ENCODE measurements at places on chromosomes 12 and 14. TPM values are rescaled to one million over a fixed set of nuclear protein-coding genes. Genes with fewer than 3 reads are reported as not detected.
A peak's percentile ranks its signal among the peaks of the same experiment; 100 is the strongest.

The KLHL33 gene
- total RNA-seq, result 0.05 TPM

The RAD51B gene
- 22.0 TPM for total RNA-seq

The PAPLN gene
- total RNA-seq, result 3.2 TPM

The CDCA3 gene
- total RNA-seq, result 63.7 TPM

The SMOC1 gene
- 0.67 TPM for total RNA-seq

The SERPINA9 gene
- not detected for total RNA-seq

The SRRM4 gene
- total RNA-seq, result not detected

The HOXC6 gene
- total RNA-seq, result not detected

The PTPRB gene
- total RNA-seq, result 17.3 TPM

The FLRT2 gene
- 2.1 TPM for total RNA-seq

DNA sequence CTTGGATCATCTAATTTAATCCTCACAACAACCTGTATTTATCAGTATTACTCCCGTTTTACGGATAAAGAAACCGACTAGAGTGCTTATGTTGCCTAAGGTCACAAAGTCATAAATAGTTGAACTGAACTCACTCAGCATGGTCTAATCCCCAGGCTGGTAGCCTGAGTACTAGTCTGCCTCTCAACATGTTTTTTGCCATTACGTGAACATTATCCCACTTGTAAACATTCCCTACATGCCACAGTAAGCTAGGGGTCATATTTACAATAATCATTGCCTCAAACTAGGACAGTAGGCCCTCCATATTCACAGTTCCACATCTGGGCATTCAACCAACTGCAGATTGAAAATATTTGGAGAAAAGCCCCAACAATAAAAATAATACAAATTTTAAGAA, 12.1 kb downstream of the SNRPF start:
- no peaks in the 10 kb centered on the region for H3K4me1 ChIP-seq
- H3K36me3 ChIP-seq, result no peaks in the 10 kb centered on the region
- DNase-seq, result no peak

GRCh38 chr14:30709201-30709600, 87.1 kb downstream of the SCFD1 start:
- H3K27me3 ChIP-seq, result no peaks in the 10 kb centered on the region
- no peak for DNase-seq
- no peaks in the 10 kb centered on the region for H3K4me1 ChIP-seq
- no peak overlapping the region for H3K4me3 ChIP-seq

- no peak overlapping the region for H3K4me3 ChIP-seq
- no peaks in the 10 kb centered on the region for H3K4me1 ChIP-seq
- no peaks in the 10 kb centered on the region for H3K27me3 ChIP-seq
- DNase-seq, result no peak
- no peaks in the 10 kb centered on the region for H3K36me3 ChIP-seq
Observed at GRCh38 chr12:106780010-106780631, 5.6 kb downstream of the RIC8B start.

GRCh38 chr14:76193696-76194095, 42.0 kb downstream of the GPATCH2L start:
- no peak for DNase-seq
- H3K4me3 ChIP-seq, result no peak overlapping the region
- no peaks in the 10 kb centered on the region for H3K4me1 ChIP-seq

GRCh38 chr12:42332301-42333285, 6.6 kb downstream of the PPHLN1 start:
- no peak overlapping the region for H3K27ac ChIP-seq
- H3K4me3 ChIP-seq, result no peak overlapping the region
- DNase-seq, result peak; percentile 30

GRCh38 chr12:59823567-59823966, 227.7 kb downstream of the SLC16A7 start:
- DNase-seq, result no peak
- H3K27me3 ChIP-seq, result no peaks in the 10 kb centered on the region
- H3K4me3 ChIP-seq, result no peak overlapping the region
- H3K36me3 ChIP-seq, result no peaks in the 10 kb centered on the region

DNA sequence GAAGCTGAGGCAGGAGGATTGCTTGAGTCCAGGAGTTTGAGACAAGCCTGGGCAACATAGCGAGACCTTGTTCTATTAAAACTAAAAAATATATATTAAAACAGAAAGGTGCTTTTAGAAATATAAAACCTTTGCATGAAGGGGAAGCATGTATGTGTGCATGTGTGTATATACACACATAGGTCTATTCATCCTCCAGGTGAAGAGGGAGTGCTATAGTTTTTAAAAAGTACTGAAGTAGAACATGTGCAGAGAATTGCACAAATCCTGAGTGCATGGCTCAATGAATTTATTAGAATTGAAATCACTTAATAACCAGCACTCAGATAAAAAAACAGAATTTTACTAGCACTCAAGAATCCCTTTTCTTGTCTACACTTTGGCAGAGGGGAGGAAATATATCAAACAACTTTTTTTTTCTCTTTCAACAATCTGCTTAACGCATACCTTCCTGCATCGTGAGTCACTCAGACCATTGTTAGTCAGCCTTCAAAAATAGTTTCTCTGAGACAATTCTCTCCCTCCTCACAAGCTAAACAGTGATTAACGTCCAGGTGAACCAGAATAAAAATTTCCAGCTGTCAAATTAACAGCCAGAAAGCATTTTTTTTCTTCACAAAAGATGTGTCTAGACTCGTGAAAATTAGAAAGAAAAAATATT, 17.7 kb upstream of the NEDD1 start:
- no peak for DNase-seq
- H3K27me3 ChIP-seq, result no peaks in the 10 kb centered on the region
- no peak overlapping the region for H3K27ac ChIP-seq

GRCh38 chr12:117646520-117646919, 285.1 kb upstream of the NOS1 start:
- H3K4me1 ChIP-seq, result no peaks in the 10 kb centered on the region
- no peaks in the 10 kb centered on the region for H3K27me3 ChIP-seq
- no peak overlapping the region for H3K4me3 ChIP-seq
- H3K27ac ChIP-seq, result no peak overlapping the region
- no peaks in the 10 kb centered on the region for H3K36me3 ChIP-seq

GRCh38 chr12:51496895-51497294, 72.3 kb downstream of the SLC4A8 start:
- no peak overlapping the region for H3K27ac ChIP-seq
- H3K36me3 ChIP-seq, result no peaks in the 10 kb centered on the region
- no peak overlapping the region for H3K4me3 ChIP-seq
- no peaks in the 10 kb centered on the region for H3K4me1 ChIP-seq
- H3K27me3 ChIP-seq, result no peaks in the 10 kb centered on the region

- no peak overlapping the region for H3K27ac ChIP-seq
- H3K36me3 ChIP-seq, result no peaks in the 10 kb centered on the region
- H3K4me1 ChIP-seq, result no peaks in the 10 kb centered on the region
- H3K4me3 ChIP-seq, result no peak overlapping the region
Observed at GRCh38 chr12:31507966-31508365, 83.0 kb downstream of the DENND5B start.

DNA sequence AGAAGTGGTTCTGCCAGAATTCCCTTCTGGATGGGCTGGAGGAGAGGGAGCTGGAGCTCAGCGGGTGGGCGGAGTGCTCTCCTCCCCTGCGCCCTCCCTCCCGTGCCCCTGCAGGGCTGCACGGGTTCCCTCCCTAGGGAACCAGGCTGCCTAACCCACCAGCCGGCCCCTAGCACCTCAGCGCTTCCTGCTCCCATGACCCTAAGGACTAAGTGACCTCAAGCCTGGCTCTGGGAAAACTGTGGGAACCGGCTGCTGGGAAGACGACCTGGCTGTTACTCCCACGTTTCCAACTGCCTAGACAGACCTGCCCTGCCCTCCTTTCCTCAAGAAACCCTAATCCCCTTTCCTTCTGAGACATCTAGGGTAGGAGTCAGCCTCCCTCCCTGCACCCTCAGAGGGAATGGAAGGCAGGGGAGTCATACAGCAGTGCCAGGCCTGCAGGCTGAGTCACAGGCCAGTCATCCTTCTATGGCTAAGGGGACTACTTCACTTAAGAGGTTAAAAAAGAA, 31.5 kb downstream of the SLC6A12 start:
- H3K4me3 ChIP-seq, result no peak overlapping the region
- H3K36me3 ChIP-seq, result no peaks in the 10 kb centered on the region
- no peaks in the 10 kb centered on the region for H3K4me1 ChIP-seq
- H3K27me3 ChIP-seq, result no peaks in the 10 kb centered on the region

- H3K4me3 ChIP-seq, result no peak overlapping the region
- no peak overlapping the region for H3K27ac ChIP-seq
- H3K36me3 ChIP-seq, result no peaks in the 10 kb centered on the region
- DNase-seq, result no peak
Observed at GRCh38 chr12:93943780-93944179, 204.6 kb upstream of the PLXNC1 start.

DNA sequence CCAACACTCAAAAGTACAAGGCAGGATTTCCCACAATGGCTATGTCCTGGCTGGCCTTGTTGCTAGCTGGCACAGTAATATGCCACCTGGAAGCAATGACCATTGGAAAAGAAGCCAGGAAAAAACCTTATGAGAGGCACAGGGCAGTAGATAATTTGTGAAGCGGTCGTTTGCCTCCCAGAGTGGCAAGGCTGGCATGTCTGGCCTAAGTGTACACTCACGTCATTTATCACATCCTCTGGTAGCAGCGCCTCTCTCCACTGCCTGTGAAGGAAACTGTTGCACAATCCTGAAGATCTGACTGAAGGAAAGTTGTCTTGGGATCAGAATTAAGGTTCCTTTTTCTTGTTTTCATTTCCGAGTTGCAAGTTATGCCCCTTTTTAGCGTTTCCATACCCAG, 408.5 kb downstream of the ZFP36L1 start:
- no peaks in the 10 kb centered on the region for H3K36me3 ChIP-seq
- H3K27me3 ChIP-seq, result no peaks in the 10 kb centered on the region
- no peak overlapping the region for H3K4me3 ChIP-seq
- no peaks in the 10 kb centered on the region for H3K4me1 ChIP-seq

DNA sequence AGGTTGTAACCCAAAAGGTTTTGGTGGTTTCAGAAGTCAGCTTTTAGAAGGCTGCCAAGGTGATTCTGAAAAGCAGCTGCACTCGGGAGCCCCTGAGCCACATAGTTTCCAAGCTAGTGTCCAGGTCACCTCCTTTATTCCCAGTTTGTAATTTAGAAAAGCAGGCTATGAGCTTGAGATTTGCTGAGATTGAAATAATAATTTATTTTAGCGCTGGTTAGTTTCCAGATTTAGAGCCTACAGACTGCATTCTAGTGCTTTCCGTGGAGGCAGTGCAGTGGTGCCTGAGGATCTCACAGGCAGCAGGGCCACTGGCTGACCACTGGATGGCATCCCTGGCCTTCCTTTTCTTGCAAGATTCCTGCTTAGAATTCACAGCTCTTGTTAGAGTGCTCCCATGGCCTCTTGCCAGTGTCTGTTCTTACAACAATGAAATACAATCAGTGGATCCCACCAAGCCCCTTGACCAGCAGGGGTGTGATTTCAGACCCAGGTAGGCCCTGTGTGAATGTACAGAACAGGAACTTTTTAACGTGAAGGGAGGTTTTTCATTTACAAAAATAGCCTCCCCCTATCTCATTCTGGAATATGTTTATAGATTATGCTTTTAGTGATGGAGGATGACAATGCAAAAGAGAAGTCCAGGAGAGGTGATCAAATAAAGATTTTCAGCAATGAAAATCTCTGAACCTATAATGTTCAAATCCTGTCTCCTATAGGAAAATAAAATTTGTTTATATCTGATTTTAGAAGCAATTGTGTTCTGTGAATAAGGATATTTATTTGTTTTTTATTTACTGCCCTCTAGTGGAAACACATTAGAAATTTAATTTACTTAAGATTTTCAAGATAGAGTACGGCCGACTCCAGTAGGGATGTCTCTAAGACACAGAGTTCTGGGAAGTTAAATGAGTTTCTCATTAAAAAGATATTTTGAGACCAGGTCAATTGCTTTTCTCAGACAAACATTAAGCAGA, 362.1 kb upstream of the STXBP6 start:
- H3K4me3 ChIP-seq, result no peak overlapping the region
- no peak for DNase-seq
- H3K27ac ChIP-seq, result no peak overlapping the region
- no peaks in the 10 kb centered on the region for H3K36me3 ChIP-seq
- H3K27me3 ChIP-seq, result no peaks in the 10 kb centered on the region

DNA sequence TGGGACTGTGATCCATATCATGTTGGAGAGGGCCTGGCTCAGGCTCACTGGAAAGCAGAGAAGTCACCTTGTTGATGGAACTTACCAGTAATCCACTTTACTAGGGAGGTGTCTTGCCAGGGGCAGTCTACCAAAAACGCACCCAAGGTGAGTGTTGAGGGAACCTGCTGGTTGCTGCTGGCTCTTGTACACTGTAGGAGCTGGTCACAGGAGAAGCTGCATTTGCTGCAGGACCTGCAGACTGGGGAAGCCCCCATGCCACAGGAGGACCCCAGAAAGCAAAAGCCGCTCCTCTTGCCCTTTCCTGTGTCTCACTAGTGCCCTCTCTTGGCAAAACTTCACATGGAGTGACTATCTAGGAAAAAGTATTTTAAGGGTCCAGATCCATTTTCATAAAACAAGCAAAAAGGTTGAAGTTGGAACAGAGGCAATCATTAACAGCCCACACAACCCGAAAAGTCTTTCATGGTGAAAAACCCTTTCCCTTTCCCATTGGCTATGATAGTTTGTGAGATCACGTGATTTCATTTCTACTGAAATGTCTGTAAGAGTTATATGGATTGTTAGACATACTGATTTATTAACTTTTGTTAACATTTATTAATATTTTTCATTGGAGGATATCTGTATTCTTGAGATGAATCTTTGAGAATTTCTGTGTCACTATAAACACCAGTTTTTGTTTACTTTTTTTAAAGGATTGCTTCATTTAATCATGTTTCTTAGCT, 59.2 kb downstream of the RASSF8 start:
- no peaks in the 10 kb centered on the region for H3K36me3 ChIP-seq
- H3K4me3 ChIP-seq, result no peak overlapping the region
- DNase-seq, result peak; percentile 29
- H3K27me3 ChIP-seq, result no peaks in the 10 kb centered on the region
- H3K4me1 ChIP-seq, result no peaks in the 10 kb centered on the region
- no peak overlapping the region for H3K27ac ChIP-seq

- H3K27me3 ChIP-seq, result no peaks in the 10 kb centered on the region
- H3K4me1 ChIP-seq, result peaks cover 6% of the 10 kb centered on the region
- no peak overlapping the region for H3K27ac ChIP-seq
Observed at GRCh38 chr14:89368490-89369477, 48.2 kb downstream of the FOXN3 start.

GRCh38 chr12:107631715-107632114, 53.9 kb upstream of the PWP1 start:
- H3K4me1 ChIP-seq, result no peaks in the 10 kb centered on the region
- no peaks in the 10 kb centered on the region for H3K36me3 ChIP-seq
- H3K27me3 ChIP-seq, result no peaks in the 10 kb centered on the region
- no peak overlapping the region for H3K27ac ChIP-seq
- no peak overlapping the region for H3K4me3 ChIP-seq
- no peak for DNase-seq

- peaks cover 25% of the 10 kb centered on the region for H3K4me1 ChIP-seq
- peak; percentile 100 for DNase-seq
- peak overlapping the region; percentile 11 for H3K4me3 ChIP-seq
- H3K27ac ChIP-seq, result peak overlapping the region; percentile 80
- H3K36me3 ChIP-seq, result no peaks in the 10 kb centered on the region
Observed at GRCh38 chr14:77040059-77040740, 11.7 kb upstream of the IRF2BPL start.

DNA sequence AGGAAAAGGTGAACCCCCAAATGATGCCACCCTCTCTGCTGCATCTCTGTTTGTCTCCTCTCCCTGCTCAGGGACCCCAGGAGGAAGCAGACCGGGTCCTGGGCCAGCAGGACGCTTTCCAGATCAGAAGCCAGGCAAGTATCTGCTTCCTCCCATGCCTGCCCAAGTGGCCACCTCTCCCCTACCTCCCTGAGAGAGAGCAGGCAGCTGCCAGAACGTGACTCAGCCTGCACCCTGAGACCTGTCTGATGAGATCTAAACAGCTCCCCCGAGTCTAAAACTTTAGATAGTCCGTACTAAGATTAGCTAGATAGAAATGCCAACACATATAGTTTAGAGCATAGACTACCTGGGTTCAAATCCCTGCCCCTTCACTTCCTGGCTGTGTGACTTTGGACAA, 31.2 kb upstream of the OAS1 start:
- H3K4me3 ChIP-seq, result no peak overlapping the region
- no peaks in the 10 kb centered on the region for H3K36me3 ChIP-seq
- no peaks in the 10 kb centered on the region for H3K4me1 ChIP-seq
- H3K27ac ChIP-seq, result no peak overlapping the region
- no peaks in the 10 kb centered on the region for H3K27me3 ChIP-seq
